ENCODE measurements at places on chromosomes 2 and 18. TPM values are rescaled to one million over a fixed set of nuclear protein-coding genes. Genes with fewer than 3 reads are reported as not detected.

CYP26B1 gene
- not detected for polyA plus RNA-seq

ERFE gene
- polyA plus RNA-seq, result 6.2 TPM

DNA sequence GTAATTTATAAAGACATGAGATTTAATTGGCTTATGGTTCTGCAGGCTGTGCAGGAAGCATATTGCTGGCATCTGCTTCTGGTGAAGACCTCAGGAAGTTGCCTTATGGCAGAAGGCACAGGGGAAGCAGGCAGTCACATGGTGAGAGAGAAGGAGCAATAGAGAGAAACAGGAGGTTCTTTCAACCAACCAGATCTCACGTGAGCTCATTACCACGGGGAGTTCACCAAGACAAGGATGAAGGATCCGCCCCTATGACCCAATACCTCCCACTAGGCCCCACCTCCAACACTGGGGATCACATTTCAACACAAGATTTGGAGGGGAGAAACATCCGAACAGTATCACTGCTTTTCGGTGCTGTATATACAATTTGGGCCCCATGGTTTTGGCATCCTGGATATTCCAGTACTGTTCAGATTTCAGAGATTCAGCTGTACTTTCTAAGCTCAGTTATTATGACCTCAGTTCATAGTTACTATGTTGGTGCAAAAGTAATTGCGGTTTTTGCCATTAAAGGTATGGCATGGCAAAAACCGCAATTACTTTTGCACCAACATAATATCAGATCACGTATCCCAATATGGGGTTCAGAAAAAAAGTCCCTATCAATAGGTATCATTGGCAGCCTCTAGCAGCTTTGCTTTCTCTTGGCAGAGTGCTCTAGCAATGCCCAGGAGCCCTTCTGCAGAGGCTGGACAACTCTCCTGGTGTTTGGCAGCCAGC, 189.6 kb upstream of the SIX3 start:
- no peak for DNase-seq

GRCh38 chr2:222240676-222241049, 58.1 kb downstream of the PAX3 start:
- no peak for DNase-seq

- DNase-seq, result no peak
These were observed 102.9 kb downstream of the TPO start for GRCh38 chr2:1515986-1516797.

GRCh38 chr2:222751821-222752719, 80.6 kb downstream of the MOGAT1 start:
- peak; percentile 12 for DNase-seq

GRCh38 chr2:12052796-12053195, 306.4 kb downstream of the LPIN1 start:
- DNase-seq, result no peak

GRCh38 chr2:125455110-125455509, 1200.8 kb upstream of the GYPC start:
- DNase-seq, result no peak

- DNase-seq, result no peak
These were observed 168.4 kb upstream of the PKDCC start for GRCh38 chr2:41879235-41879916.

DNA sequence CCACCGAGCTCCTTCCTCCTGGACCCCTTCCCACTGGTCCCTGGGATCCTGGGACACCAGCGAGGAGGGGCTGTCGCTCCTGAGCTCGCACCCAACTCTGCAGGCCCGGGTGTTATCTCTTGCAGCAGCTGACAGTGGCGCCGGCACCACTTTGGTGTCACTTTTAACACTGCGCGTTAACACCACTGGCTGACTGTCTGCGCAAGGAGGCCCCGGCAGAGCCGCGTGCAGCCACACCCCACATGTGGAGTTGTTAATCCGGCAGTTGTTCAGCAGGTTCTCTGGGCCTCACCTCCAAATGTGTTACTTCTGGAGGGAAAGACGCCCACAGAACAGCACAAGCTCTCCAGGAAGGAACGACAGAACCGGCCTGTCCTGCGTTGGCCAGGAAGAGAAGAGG, 155.0 kb upstream of the GLI2 start:
- no peak for DNase-seq

- DNase-seq, result no peak
These were observed 778 bp downstream of the BBS5 start for GRCh38 chr2:169480079-169480465.

- no peak for DNase-seq
These were observed 17.7 kb downstream of the INO80C start for GRCh38 chr18:35479911-35480586.
